ENCODE measurements at places on chromosomes 6 and 20. TPM values are rescaled to one million over a fixed set of nuclear protein-coding genes. Genes with fewer than 3 reads are reported as not detected.
A peak's percentile ranks its signal among the peaks of the same experiment; 100 is the strongest.

PDYN gene
- total RNA-seq = not detected

DNA sequence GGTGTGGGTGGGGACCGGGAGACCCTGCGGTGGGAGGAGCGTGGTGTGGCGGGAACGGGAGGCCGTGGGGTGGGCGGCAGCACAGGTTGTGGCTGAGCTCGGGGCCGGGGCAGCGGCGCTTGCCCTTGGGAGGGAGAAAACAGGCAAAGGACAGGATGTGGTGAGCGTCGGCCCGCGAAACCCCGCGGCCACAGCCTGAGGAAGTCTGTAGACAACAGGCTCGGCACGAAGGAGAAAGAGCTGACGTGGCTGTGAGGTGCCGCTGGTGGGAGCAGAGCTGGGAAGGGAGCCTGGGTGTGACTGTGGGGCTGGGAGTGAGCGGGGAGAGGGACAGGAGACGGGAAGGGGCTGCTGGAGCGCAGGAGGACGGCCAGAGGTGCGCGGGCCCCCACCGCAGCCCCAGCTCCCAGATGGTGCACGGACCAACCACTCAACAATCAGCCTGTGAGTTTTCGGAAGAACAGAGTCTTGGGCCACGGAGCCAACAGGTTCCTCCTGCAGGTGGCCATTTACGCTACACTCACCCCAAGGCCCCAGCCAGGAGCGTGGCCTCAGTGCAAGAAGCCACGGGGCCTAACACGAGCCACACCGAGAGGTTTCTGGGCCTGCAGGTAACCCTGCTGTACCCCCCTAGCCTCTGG is 202.8 kb downstream of the DLL1 start:
- peak; percentile 66 for DNase-seq

DNA sequence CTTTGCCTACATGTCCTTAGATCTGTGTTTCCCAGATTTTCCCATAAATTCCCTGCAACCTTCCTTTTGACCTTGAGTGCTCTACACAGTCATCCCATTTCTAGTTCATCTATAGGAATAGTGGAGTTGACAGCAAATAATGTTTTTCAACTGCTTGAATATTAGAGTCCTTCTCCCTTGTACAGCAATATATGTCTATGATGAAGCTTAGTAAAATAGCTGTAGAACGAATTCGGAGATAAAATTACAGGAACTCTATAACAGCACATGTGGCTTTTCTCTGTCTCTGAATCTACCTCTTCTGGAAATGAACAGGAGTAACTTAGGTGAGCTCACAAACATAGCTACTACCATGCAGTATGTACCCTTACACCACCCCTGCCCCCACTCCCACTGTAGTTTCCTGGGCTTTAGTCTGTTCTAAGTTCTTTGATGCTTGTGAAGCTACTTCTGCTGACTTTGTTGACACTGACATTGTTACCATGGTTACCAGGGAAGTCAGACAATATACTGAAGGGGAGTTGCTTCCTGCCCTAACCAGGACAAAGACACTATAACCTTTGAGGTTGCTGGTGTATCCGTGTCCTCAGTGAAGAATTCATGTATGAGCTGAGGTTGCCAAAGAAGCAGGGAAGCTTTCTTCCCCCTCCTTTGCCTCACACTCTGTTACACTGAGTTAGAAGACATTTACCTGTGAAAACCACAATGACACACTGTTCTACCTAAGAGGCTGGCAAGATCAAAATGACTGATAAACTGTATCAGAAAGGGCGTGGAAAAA is 35.8 kb upstream of the SHLD1 start:
- peak; percentile 61 for DNase-seq

GRCh38 chr20:53929974-53930650 is 140.3 kb downstream of the BCAS1 start:
- no peak for DNase-seq

GRCh38 chr6:20306491-20306890 is 94.2 kb upstream of the MBOAT1 start:
- DNase-seq = no peak
